Fibroblast of skin of right biceps (primary cell): ENCODE measurements at places on chromosomes 12 and 14.
A peak's percentile ranks its signal among the peaks of the same experiment; 100 is the strongest.

GRCh38 chr14:60616461-60616959 is 32.8 kb downstream of the SIX1 start:
- DNase-seq: peak; percentile 18

GRCh38 chr12:100141666-100141997 is 1.0 kb downstream of the BLTP3B start:
- peak; percentile 87 for DNase-seq

GRCh38 chr12:27345376-27345775 is 12.7 kb downstream of the BMAL2 start:
- DNase-seq: no peak

DNA sequence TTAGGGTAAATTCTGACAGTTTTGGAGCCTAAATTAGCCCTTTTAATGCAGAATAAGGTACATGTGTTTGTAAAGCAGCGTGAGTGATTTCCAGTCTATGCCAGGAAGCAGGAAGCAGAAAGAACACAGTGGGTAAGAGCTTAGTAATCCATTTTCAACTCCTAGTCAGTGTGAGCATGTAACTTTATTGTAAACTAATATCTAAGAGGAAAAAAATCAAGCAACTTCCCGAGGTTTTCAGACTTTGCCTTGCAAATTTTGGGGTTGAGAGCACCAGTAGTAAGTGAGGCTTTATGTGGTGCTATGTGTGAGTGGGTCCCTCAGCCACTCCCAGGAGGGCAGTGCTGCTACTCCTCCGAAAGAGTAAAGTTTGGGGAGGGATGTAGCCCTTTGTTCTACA is 2.9 kb downstream of the CIPC start:
- no peak for DNase-seq

GRCh38 chr14:43369710-43370564 is 1137.1 kb downstream of the FSCB start:
- no peak for DNase-seq

GRCh38 chr12:85951823-85952222 is 77.7 kb downstream of the NTS start:
- DNase-seq: peak; percentile 9

- DNase-seq: no peak
Observed at GRCh38 chr12:76449016-76449415, 100.8 kb upstream of the BBS10 start.

DNA sequence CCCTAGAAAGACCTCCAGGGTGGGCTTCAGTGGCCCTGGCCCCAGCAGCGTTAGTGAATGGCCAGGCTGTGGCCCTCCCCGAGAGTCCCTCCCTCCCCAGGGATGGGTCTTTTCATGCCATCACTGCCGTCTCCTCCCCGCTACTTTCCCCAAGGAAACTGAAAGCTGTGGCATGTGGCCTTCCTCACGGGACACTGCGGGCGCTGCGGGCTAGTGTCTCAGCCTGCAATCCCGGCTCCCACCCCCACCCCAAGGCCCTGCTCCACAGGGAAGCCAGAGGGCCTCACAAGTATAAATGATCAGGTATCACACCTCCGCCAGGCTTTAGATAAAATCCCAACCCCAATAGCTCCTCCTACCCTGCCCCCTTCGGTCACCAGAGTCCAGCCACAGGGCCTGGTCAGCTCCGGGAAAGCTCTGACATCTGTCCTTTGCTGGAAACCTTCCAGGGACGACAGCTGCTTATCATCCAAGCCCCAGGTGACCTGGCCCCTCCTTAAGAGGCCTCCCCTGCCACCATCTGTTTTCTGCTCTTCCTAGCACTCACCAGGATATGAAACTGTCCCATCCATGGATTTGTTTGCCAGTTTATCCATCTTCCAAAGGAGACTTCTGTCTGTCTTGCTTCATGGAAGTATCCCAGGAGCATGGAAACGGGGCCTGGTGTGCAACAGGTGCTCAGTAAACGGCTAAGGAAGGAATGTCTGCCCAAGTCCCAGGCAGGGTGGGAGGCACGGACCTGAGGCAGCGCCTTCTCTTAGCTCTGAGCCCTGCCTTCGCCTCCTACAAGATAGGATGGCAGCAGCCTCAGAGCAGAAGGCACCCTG is 31.6 kb downstream of the CCDC85C start:
- DNase-seq: no peak

GRCh38 chr12:114186241-114187002 is 219.5 kb downstream of the TBX5 start:
- DNase-seq: no peak

GRCh38 chr12:24772813-24773212 is 176.1 kb downstream of the BCAT1 start:
- no peak for DNase-seq

GRCh38 chr12:131909081-131909751 is 14.8 kb downstream of the ULK1 start:
- no peak for DNase-seq

- no peak for DNase-seq
Observed at GRCh38 chr14:64544607-64545312, 4.2 kb downstream of the HSPA2 start.

GRCh38 chr12:76898442-76898841 is 19.6 kb upstream of the CSRP2 start:
- DNase-seq: no peak

DNA sequence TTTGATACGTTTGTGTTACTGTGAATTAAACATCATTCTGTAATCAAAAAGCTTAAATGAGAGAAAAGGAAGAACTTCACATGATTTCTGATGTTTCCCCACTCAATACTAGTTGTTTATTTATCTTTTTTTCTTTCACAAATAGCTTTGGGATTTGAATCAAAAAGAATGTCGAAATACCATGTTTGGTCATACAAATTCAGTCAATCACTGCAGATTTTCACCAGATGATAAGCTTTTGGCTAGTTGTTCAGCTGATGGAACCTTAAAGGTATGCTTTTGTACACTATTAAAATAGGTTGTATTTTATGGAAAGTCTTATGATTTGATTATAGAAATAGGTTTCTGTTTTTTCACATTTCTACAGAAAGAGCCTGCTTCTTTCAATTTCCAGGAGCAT is 41.5 kb downstream of the APAF1 start:
- no peak for DNase-seq

- peak; percentile 38 for DNase-seq
Observed at GRCh38 chr14:103103461-103104388, 9.2 kb downstream of the EXOC3L4 start.

DNA sequence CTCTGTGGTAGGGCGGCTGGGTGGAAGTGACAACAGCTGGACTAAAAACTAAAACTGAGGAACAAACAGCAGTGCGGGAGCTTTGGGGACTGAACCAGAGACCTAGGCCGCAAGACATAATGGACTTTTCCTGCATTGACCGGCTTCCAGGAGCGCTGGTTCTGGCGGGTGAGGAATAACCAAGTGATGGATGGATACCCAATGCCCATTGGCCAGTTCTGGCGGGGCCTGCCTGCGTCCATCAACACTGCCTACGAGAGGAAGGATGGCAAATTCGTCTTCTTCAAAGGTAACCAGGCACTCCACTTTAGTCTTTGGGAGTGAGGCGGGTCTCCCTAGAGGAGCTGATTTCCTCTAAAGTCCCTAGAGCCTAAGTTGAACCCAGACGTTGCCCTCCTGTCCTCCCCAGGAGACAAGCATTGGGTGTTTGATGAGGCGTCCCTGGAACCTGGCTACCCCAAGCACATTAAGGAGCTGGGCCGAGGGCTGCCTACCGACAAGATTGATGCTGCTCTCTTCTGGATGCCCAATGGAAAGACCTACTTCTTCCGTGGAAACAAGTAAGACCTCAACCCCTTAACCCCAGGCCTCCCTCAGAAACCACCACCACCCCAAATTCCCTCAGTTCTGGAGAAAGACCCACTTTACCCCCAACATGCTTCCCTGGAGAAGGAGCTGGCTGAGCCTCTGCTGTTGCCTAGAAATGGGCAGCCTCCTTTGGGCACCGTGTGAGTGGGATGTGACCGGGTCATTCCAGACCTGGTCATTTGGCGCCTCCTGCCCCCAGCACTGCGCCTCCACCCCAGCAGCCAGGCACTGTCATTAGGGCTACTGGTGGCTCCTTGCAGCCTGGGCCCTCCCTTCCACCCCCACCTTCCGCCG is 8.1 kb downstream of the MMP14 start:
- no peak for DNase-seq

DNA sequence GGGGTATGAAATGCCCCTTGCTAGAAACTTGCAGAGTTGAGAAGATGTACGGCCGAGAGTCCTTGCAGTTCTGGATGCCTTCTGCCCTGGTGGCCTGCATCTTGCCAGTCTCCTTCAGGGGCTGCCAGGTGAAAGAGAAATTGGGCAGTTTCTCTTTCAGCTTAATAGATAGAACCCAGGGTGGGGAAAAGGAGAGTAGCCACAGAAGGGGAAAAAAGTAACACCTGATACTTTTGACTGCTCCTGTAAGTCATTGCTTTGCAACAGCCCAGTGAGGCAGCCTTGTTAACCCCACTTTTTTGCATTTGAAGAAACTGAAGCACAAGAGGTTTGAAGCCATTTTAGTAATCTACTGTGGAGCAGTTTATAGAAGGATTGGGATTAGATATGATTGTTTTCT is 27.6 kb downstream of the TDP1 start:
- no peak for DNase-seq

GRCh38 chr12:104746467-104747088 is 211.5 kb downstream of the SLC41A2 start:
- no peak for DNase-seq

DNA sequence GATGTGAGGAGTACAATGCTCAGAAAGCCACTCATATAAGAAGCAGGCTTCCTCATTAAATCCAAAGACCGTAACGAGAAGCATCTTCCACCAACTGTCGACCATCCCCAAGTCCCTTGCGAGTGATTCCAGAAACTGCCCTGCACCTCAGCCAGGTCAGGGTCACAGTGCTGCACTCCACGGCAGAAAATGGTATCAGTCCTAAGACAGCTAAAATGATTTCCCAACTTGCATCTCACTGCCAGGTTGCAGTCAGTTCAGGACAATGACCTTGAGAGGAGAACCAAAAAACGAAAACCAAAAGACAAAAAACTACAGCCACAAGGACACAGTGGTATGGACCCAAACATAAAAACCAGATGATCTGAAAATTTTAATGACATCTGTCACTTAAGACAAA is 20.6 kb downstream of the SBNO1 start:
- no peak for DNase-seq

GRCh38 chr14:98926146-98926545 is 345.9 kb downstream of the BCL11B start:
- no peak for DNase-seq

DNA sequence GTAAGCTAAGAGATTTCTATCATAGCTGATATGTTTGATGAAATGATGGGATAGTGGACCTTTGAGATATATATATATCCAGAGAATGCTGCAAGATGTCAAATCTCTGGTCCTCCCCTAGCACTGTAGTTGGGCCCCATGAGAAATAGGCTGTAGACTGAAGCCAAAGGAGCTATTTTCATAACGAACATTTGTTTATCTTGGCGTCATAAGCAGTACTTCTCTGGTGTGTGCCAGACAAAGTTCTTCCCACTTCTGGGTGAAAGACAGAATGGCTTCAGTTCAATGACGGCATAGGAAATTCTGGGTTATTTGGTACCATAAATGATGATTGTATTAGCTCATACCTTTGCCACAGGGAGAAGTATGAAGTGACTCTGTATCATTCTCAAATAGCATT is 534.3 kb downstream of the SOX5 start:
- DNase-seq: no peak

- DNase-seq: no peak
Observed at GRCh38 chr12:58930770-58931324, 10.5 kb upstream of the LRIG3 start.

DNA sequence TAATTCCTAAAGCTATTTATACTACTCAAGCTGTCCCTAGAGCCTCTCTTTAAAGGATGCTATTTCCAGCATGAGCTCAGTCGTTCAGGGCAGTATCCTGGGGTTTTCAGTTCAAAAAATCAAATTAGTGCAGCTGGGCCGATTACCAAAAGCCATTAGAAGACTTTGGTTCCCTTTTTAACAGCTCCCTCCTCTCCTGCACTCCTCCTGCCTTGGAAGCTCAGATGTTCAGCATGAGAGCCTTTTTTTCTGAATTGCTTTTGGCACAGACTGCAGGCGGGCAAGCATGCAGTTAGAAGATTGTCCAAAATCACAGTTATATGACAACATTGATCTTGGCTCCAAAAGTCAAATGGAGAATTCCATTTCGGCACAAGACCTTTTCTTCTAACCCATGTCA is 179.6 kb downstream of the SLC35F4 start:
- no peak for DNase-seq

DNA sequence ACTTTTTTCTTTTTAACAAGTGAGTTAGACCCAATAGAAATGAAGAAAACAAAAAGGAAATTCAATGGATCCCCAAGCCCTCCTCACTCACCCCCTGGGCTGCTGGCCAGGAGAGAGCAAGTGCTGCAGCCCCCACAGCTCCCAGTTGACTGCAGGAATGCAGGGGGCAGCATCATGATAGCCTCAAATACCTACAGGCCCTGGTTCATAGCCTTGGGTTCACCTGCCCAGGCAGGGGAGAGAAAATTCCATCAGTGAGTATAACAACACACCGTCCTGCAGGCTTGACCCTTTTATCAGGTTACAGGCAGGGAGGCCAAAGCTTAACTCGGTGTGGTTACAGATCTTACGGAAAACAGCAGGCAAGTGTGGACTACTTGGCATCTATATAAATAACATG is 76.3 kb downstream of the PHLDA1 start:
- DNase-seq: no peak

GRCh38 chr14:93764211-93764659 is 24.1 kb downstream of the PRIMA1 start:
- peak; percentile 55 for DNase-seq

GRCh38 chr12:110742096-110742717 is 484 bp downstream of the PPP1CC start:
- no peak for DNase-seq
